H1 (cell line): ENCODE measurements at places on chromosomes 1 and 21.
A peak's percentile ranks its signal among the peaks of the same experiment; 100 is the strongest.

GRCh38 chr1:222995620-222996309, 147.3 kb downstream of the TLR5 start:
- no peak for DNase-seq

- DNase-seq = no peak
These were observed 344.6 kb upstream of the LYPLAL1 start for GRCh38 chr1:218829097-218829496.

GRCh38 chr1:203519053-203519840, 25.3 kb downstream of the OPTC start:
- DNase-seq = no peak

DNA sequence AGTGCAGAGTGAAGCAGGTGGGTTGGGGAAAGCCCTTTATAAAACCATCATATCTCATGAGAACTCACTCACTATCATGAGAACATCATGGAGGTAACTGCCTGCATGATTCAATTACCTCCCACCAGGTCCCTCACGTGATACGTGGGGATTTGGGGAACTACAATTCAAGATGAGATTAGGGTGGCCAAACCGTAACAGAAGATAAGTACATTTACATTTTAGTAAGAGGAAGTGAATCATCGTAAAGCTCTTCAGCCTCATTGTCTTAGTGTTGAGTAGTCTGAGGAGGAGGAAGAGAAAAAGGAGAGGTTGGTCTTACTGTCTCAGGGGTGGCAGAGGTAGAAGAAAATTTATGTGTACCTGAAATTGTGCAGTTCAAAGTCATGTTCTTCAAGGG, 1053.4 kb upstream of the ADGRL4 start:
- DNase-seq = no peak

DNA sequence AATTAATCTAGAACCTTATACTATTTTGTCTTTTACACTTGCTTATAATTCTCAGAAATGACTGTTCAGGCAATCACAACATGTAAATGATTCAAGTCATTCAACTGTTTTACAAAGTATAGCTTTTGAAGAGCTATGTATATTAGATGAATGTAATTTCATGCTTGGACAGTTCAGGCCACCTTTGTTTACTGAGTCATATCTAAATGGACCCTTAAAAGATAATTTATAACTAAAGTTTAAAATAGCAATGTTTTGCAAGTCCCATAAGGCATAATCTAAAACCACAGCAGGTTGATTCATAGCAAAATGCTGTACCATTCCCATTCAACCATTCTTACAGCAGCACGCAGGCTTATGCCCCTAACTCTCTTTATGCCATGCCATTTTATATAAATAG, 64.8 kb downstream of the PIK3R3 start:
- no peak for DNase-seq

DNA sequence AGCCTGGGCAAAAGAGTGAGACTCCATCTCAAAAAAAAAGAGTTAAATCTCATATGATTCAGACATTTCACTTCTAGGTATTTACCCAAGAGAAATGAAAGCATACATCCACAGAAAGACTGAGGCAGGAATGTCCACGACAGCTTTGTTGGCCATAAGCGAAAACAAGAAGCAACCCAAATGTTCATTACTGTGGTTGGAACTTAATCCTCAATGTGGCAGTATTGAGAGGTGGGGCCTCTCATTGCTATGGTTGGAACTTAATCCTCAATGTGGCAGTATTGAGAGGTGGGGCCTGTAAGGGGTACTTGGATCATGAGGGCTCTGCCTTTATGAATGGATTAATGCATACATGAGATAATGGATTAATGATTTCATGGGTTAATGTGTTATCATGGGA, 15.2 kb downstream of the C21orf58 start:
- DNase-seq = no peak

GRCh38 chr21:41427556-41427955, 1.5 kb downstream of the MX1 start:
- no peak for DNase-seq

- DNase-seq = no peak
These were observed 4.4 kb upstream of the MATN1 start for GRCh38 chr1:30727824-30728223.

DNA sequence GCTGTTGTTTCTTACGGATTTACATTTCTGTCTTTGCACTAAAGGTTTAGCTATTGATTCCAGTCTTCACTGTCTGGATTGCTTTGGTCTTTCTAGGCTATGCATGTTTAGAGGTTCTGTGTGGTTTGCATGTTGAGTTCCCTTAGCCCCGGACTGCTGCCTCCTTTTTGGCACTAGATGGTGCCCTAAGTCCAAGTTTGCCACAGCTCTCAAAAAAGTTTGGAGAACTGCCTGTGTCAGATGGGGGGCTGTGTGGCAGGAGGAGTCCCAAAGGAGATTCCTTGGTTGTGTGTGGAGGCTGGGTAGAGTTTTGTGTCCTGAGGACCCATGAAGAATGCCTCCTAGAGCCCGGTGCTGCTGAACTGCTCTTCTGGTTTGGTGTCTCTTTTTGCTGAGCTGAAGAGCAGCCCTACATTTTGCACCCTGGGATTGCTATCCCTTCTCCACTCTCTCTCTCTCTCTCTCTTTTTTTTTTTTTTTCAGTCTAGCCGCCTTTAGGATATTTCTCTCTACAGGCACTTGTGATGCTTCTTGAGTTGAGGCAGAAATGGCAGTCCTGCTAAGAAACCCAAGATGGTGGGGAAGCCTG, 74.4 kb downstream of the PTGS2 start:
- DNase-seq = peak; percentile 41

- no peak for DNase-seq
These were observed 6.9 kb upstream of the IGFN1 start for GRCh38 chr1:201183753-201184152.

DNA sequence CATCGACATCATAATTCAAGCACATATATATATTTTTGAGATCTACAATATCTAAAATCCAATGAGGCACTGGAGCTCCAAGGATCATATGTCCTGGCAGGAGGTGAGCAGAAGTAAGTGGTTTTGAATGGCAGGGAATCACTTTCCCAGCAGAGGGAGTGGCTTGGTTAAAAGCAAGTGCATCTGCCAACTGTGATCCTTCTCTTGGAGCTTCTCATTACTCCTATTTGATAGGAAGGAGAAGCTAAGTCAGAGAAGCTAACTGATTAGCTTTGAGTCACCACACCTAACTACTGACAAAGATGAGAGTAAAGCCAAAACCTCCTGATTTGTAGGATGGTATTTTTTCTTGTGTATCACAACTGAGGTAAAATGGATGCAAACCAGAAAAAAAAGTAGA, 55.0 kb downstream of the ALG14 start:
- DNase-seq = no peak

DNA sequence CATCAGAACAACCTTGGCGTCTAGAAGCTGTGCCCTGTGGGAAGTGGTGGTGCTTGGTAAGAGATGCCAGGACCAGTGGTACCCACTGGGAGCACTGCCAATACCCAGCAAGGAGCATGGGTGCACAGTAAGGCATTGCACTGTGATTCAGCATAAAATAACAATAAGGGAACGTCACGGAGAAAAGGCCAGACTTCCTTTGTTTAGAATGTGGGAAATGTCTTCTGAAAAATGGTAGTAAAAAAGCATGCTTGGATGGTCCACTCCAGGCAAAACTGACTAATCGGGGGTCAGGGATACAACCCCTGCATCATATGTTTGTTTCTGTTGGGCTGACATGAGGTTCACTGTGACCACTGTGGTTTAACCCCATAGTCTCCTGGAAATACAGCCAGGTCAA, 14.7 kb downstream of the METTL18 start:
- no peak for DNase-seq

DNA sequence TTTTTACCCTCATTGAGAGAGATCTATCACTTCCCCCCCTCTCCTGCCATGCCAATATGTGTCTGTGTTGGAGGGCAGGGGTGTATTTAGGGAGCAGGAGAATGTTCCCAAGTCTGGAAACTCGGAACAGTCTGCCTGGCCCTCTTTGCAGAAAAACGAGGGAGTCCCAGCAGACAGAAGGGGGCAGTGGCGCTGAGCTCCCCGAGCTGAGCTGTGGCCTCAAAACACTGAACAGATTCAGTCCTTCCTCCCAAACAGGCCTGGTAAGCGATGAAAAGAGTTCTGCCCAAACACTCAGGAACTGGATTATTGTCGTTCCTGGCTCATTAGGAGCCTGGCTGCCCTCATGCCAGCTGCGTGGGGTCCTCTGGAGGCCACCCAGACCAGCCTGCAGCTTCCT, 981 bp downstream of the CLDN14 start:
- DNase-seq = peak; percentile 62

GRCh38 chr1:17829579-17829978, 74.4 kb downstream of the ACTL8 start:
- DNase-seq = no peak

GRCh38 chr1:36343651-36344394, 20.4 kb upstream of the EVA1B start:
- DNase-seq = no peak

DNA sequence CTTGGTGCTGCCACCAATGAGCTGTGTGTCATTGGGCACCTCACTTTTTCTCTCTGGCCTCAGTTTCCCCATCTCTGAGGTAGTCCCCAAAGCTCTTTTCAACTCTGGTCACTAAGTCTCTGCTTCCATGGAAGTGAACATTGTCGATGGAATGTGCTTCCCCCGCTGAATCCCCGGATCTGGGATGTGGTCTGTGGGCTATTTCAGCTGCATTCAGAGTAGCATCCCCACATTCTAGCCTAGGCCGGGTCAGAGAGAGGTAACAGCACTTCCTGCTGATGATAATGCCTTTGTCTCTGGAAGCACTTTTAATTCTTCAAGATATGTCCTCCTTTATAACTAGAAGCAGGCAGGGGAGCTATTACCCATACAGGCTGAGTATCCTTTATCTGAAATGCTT, 29.8 kb downstream of the RASSF5 start:
- no peak for DNase-seq

DNA sequence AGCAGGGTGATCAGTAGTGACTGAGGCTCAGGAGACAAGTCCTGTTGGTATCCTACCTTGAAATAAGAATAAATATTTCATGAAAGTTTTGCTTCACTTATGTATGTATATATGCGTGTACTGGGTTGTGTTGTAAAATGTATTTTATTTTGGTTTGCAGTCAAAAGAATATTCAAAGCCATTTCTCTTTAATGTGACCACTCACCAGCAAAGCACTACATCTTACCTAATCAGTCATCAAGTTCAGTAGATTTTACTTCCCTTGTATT, 11.0 kb downstream of the SCP2 start:
- DNase-seq = no peak

- no peak for DNase-seq
These were observed 5.0 kb upstream of the KRTAP12-1 start for GRCh38 chr21:44686843-44687561.

DNA sequence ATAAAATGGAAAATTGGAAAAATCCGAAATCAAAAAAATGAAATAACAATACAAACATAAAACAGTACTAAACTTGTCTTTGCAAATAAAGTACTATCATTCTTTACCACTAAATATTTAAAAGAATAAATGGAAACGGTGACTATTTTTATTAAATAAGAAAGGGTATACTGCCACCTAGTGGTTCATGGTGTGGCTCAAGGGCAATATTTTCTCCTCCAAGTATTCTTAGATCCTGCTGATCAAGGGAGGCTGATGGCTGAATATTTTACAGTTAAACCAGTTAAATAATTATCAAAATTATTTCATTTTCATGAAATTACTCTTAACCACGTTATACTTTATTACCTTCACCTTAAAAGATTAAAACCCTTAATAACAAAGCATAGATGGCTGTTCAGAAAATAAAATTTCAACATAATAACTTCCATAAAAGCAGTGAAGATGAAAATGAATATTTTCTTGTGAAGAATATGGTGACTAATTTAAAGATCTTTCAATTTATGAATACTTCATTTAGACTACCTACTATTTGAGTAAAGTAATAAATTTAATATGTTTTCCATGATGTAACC, 1793.9 kb downstream of the NCAM2 start:
- no peak for DNase-seq

GRCh38 chr1:164433818-164434170, 125.2 kb upstream of the PBX1 start:
- DNase-seq = no peak

- no peak for DNase-seq
These were observed 20.2 kb downstream of the RERE start for GRCh38 chr1:8797216-8797615.

DNA sequence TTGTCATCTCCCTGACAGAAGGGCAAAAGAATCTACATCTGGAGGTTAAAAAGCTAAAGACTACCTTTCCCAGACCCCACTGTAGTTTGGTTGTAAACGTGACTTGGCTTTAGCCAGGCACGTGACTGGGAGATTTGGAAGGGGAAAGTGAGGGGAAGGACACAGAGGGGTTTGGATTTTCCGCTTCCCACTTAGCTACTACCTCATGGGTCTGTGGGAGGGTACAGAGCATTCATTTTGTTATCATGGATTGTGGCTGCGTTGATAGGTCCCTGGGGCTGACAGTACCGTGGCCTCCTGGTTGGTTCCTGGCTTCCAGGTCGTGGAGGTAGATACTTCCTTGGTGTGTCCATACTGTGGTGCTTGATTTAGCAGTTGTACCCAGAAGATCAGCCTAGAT, 2.6 kb downstream of the CHD1L start:
- DNase-seq = no peak

GRCh38 chr1:248704606-248705005, 2.0 kb upstream of the OR14I1 start:
- DNase-seq = no peak

- DNase-seq = no peak
These were observed 56.9 kb downstream of the KRTAP19-8 start for GRCh38 chr21:30981403-30981802.

GRCh38 chr21:27190601-27191000, 223.7 kb upstream of the ADAMTS5 start:
- DNase-seq = no peak

DNA sequence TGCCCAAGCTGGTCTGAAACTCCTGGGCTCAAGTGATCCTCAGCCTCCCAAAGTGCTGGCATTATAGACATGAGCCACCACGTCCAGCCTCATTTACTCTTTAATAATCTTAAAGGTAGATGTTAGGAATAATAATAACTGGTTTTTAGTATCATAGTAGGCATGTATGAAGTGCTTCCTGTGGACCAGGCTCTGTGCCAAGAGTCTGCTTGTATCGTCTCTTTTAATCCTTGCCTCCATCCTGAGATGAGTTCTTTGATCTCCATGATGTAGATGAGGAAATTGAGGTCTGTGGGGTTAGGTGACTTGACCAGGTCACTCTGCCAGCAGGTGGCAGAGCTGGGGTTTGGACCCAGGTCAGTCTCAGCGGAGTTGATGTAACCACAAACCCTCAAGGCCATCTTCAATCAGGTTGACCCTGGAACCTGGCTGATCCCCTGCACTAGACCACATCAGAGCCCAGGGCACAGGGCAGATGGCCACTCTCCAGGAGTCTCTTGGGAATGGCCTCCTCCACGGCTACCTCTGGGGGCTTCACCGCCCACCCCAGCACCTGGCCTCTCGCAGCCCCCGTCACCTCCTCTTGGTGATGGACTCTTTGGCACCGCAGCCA, 11.3 kb downstream of the EFHD2 start:
- DNase-seq = no peak

- DNase-seq = no peak
These were observed 164.9 kb upstream of the COA6 start for GRCh38 chr1:234208351-234208750.

DNA sequence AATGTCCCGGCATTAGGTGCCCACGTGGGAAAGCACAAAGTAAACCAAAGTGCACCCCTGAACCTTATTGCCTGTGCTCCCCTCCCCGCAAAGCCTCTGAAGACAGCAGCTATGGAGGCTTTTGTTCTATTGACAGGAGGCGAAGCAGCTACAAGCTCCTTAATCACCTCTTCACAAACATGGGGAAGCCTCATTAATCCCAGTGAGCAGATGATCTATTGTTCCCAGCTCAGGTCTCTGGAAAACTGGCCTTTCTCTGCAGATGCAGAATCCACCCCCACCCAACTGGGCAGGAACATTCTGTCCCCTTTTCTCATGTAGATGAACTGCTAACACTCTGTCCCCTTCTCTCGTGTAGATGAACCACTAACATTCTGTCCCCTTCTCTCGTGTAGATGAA, 190.5 kb upstream of the CSF3R start:
- no peak for DNase-seq
